Activated naive CD8-positive, alpha-beta T cell treated with anti-CD3 and anti-CD28 coated beads for 36 hours (primary cell): ENCODE measurements at places on chromosomes 1 and 21. TPM values are rescaled to one million over a fixed set of nuclear protein-coding genes. Genes with fewer than 3 reads are reported as not detected.

PKLR gene
- total RNA-seq: not detected

ANGPTL3 gene
- total RNA-seq: not detected

COPA gene
- 110 TPM for total RNA-seq

TMEM81 gene
- total RNA-seq: 1.5 TPM

DNA sequence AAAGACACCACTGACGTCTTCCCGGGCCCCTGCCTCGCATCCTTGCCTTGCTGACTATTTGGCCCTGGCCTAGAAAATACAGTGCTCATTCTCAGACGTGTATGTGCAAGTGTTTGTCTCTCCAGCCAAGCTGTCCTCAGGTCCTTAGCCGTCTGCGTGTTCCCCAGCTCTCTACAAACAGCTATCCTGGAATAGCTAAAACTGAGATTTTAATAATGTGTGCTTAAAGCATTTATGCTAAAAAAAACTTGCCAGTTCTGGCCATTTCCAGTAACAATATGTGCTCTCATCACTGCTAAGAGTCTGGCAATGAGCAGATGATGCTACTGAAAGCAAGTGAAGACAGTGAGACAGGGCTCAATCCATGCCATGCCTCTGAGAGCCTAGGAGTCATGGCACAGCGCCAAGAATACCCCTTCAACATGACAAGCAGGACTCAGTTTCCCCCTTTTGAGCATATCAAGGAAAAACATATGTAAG, 55.7 kb downstream of the IRF2BP2 start:
- DNase-seq: no peak

DNA sequence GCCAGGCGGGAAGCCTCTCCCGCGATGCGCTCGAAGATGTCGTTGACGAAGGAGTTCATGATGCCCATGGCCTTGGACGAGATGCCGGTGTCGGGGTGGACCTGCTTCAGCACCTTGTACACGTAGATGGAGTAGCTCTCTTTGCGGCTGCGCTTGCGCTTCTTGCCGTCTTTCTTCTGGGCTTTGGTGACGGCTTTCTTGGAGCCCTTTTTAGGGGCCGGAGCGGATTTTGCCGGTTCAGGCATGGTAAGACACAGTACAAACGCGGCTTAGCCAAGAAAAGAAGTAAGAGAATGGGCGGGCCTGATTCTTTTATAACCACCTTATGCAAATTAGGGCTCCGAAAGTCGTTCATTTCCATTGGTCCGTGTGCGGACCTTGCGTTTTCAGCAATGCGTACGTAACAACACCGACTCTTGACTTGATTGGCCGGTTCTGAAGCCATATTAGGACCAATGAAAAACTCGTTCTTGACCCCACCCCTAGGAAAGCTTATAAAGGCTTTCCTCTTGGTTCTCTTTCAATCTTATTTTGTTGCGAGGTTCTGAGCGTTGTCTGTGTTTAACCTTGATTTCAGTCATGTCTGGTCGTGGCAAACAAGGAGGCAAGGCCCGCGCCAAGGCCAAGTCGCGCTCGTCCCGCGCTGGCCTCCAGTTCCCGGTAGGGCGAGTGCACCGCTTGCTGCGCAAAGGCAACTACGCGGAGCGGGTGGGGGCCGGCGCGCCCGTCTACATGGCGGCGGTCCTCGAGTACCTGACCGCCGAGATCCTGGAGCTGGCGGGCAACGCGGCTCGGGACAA, 12.8 kb upstream of the BOLA1 start:
- peak; percentile 85 for DNase-seq

DNA sequence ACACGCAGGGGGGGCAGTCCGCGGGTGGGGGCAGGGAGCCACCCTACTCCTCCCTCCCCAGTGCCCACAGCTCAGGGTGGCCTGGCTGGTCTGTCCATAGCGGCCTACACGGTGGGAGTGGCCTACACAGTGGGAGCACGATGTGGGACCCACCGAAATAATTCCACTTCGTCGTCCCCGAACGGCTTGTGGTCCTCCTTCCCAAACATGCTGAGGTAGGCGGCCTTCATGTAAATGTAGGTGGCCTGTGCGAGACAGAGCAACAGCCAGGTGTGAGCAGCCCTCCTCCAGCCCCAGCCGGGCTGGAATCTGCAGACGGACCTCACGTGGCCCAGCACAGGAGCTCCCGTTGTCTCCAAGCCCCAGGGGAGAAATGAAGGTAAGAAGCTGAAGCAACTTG, 34.4 kb downstream of the TTC39A start:
- DNase-seq: no peak

DNA sequence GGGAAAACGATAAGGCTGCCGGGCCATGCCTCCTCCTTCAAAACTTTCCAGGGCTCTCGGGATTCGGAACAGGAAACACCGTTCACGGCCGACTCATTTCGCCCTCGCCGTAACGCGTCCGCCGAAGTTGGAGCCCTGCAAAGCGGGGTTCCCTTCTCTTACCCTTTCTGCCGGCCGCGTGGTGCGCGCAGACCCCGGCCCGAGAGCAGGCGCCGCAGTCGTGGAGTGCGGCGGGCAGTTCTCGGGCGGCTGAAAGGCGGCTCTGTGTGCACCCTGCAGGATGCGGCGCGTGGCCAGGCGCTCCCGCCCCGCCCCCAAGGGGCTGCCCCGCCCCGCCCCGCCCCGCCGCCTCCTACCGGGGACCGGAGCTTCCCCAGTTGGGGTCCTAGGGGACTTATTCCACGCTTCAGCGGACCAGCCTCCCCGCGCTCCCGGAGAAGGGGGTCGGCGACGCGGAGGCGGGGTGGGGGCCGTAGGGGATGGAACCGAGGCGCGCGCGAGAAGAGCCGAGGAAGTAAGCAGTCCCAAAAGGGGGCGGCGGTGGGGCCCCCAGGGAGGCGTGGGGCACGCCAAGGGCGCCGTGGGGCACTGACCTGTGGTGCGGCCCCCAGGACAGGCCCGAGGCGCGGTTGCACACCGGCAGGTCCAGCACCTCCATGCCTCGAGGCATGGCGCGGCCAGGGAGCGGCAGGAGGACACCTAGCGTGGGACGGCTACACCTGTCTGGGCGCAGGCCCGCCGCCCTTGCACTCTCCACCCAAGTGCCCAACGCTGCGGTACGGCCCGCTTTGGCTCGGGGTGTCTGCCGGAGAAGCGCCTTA, at the start of gene MCOLN2:
Gene MCOLN2 (minus strand): TSS at position 268 of the 821 bp plus-strand sequence. CDS start 241 bp downstream, at position 27.
- DNase-seq: peak; percentile 65

DNA sequence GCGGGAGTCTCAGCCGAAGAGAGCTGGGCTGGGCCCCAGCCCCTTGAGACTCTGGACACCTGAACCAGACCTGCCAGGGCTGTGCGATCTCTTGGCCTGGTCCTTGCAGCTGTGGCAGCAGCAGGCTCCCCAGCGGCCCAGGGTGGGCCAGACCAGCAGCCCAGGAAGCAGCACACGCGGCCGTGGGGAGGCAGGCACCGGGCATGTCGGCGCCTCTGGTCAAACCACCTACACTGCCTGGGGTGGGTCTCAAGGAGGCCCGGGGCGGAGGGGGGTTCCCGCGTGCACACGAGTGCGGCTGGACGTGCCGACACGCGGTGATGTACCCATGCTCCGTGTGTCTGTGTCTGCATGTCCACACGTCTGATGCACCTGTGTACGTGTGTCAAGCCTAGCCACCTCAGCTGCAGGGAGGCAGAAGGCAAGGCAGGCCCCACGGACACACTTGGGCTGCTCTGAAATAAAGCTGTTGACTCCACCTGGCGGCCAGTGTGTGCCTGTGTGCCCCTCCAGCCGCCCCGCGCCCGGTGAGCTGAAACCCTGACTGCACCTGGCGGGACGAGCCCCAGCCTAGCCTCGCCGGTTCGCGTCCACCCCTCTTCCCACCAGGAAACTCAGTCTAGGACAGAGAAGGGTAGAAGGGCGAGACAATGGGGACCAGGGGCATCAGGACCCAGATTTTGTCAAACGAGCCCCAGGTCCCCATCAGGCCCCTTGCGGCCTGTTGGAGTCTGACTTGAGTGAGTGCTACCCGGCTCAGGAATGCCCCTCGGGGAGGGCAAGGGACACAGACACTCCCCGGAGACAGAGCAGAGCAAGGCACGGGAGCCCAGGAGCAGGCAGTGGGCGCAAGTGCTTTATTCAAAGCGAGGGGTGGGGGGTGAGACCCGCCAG, 11.6 kb downstream of the SCNN1D start:
- DNase-seq: peak; percentile 64

DNA sequence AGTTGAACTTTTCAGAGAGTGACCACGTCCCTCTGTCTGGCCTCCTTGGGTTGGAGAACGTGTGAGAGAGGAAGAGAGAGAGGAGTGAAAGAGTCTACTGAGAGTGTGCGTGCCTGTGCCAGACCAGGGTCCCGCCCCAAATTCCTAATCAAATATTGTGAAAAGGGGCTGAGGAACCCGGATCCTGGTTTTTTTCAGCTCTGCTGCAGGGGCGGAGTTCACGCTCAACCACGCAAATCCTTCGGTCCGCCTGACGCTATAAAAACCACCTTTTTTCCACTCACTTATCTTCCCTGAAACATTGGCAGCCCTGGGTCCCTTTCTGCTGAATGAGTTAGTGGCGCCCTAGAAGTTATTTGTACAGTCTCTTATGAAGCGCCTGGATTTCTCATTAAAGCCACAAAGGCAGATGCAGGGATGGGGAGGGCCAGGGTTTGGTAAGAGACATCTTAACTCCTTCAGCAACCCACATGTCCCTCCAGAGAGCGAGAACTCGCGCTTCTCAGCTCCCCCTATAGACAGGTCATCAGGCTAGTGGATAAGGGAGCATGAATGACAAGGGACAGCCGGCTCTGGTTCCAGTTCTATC, at the start of gene FMOD:
Gene FMOD (minus strand): TSS at position 86 of the 589 bp plus-strand sequence. CDS start 2,852 bp downstream, outside the sequence.
- DNase-seq: peak; percentile 12
